Stimulated activated CD8-positive, alpha-beta memory T cell treated with anti-CD3 and anti-CD28 coated beads, Interleukin-15, amount 100 ng/mL, for 4 hours (primary cell): ENCODE measurements at places on chromosomes 1 and 21.

DNA sequence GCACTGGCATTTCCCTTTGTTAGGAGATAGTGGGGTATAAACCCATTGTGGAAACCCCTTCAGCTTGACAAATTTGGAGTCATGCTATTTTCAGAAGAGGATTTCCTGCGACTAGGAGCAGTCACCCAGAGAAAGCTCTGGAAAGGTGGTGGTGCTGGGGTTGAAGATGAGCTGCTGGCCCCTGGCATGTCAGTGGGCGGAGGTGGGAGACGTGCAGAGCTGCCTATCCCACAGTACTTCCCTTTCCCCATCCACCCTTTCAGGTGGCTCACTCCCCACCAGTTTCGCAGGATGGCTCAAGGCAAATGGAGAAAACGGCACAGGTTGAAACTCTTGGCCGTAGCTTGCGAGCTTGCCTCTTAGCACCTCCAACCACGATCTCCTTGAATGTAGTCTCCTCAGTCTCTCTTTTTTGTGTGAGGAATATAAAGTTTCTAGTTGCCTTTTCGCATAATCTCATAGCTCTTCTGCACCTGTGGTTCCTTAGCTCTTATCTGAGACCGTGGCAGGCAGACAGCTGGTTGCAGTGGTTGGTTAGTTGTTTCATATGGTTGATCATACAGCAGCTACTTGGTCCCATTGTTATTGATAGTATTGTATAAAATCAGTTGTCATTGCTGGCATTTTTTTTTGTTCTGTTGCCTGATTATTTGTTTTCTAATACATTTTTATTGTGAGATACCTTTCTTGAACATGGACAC, 48.2 kb downstream of the ADARB1 start:
- DNase-seq = no peak

DNA sequence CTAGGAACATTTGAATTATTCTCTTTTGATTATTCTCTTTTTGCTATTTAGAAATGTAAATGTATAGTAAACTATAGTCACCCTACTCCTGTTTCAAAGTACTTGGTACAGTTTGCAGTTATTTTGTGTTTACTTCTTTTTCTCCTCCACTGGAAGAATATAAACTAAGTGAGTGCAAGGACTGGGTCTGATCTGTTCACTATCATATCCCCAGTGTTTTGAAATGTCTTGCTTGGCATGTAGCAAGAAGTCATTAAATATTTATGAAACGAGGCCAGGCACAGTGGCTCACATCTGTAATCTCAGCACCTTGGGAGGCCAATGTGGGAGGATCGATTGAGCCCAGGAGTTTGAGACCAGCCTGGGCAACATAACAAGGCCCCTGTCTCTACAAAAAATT, 35.8 kb upstream of the PODN start:
- DNase-seq = no peak

DNA sequence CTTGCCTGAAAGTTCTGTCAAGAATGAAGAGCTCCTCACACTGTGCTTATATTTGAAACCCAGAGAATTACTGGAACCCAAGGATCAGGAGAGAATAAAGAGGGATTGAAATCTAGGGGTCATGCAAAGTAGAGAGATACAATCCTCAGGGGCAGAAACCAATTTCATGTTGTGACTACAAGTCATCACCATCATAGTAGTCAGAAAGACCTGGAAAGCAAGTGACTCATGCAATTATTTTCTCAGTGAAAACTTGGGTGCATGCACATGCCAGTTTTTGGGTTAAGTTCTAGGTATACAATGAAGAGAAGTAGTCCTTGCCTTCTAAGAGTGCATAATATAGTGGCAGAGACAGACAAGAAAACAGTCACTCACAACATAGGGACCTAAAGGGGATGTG, 210.0 kb downstream of the ZC3H11B start:
- no peak for DNase-seq

DNA sequence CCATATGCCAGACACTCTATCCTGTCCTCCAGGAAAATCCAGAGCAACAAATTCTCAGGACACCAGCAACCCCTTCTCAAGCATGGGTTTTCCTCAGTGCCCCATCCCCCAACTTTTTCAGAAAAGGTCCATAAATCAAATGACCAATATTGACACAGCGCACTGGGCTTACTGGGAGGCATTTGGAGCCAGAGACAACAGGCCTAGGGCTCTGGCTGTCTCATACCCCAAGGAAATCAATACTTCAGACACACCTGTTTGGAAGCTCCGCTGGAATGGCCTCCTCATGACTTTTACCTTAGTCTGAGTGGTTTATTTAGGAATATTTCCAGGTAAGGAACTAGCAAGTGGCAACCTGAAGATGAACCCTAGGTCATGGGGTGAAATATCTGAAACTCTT, 66.9 kb upstream of the TNR start:
- no peak for DNase-seq

GRCh38 chr1:203390298-203390697, 39.4 kb upstream of the FMOD start:
- no peak for DNase-seq

DNA sequence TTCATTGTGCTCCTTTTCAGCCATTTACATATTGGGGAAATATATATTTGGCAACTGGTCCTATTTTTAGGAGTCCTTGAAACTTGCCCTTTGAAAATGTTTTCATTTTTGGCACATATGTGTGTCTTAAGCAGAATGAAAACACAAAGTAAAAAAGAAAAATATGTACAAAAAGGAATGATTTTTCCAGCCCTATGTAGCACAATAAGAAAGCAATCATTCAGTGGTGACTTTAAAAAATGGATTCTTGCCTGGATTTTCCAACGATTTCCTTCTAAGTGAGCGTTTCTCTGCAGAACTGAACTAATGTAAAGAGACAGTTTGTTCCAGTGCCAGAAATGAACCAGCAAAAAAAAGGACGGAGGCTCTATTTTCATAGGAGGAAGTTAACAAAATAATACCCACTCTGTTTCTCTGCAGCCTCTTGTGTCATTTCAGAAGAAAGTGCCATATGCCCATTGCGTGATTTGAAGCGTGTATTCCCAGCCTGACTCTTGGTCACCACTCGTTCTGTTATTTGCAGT, 340.1 kb downstream of the SETD4 start:
- no peak for DNase-seq

DNA sequence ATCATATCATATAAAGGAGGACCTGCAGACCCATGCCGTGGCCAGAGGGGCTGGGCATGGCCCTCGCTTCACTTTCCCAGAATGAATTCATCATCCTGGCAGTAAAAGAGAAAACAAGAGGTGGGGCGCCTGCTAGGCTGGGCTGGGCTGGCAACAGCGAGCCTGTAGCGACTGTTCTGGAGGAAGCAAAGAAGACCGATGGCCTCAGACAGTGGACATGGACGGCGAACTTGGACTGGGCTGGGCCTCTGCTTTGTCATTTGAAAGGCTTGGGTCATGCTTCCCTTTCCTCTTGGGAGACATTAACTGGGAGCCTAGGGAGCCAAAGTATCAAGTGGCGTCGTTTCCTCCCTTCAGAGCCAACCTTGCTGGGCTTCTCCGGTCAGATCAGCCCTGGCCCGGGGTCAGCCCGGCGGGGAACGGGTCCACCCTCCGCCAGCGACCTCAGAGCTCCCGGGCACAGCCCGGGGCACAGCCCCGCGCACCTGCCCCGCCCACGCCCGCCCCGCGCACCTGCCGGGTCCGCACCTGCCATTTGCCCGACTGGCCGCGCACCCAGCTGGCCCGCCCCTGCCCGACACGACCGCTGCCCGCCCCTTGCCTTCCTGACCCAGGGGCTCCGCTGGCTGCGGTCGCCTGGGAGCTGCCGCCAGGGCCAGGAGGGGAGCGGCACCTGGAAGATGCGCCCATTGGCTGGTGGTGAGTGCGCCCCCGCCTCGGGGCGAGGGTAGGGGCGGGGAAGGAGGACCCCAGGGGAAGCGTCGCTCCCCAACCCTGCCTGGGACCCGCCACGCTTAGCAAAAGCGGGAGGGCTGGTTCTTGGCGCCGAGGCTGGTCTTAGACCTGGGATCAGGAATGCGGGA, at the start of gene FAM3B:
FAM3B (plus strand) TSS at position 602 of the 863 bp plus-strand sequence; CDS start at position 681, 79 bp downstream.
- DNase-seq = no peak

DNA sequence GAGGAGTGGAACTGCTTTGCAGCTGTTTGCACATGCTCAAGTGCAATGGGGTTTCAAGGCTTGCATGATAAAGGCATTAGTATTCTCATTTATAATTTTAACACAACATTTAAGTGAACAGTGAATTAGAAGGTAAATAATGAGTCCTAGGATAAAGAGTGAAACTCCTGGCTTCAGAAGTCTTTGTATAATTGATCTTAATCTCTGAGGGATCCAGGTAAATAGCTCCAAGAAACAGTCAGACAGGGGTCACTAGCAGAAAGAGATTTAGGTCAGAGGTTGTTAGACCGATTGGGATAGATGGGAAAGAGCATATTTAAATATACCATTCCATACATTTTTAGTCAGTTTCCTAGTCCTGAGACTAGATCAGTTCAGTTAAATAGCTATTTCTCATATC, 14.1 kb upstream of the THEM4 start:
- no peak for DNase-seq

- no peak for DNase-seq
These were observed 25.7 kb downstream of the TRIM33 start for GRCh38 chr1:114485286-114485685.

- no peak for DNase-seq
These were observed 90.9 kb downstream of the IER5 start for GRCh38 chr1:181179279-181179986.

- DNase-seq = no peak
These were observed 19.4 kb downstream of the PGM1 start for GRCh38 chr1:63612564-63612963.

- no peak for DNase-seq
These were observed 207.4 kb downstream of the APP start for GRCh38 chr21:25963181-25963580.

GRCh38 chr1:66302815-66303214, 231.1 kb upstream of the SGIP1 start:
- no peak for DNase-seq

- DNase-seq = no peak
These were observed 26.0 kb downstream of the PTBP2 start for GRCh38 chr1:96747565-96747964.

- DNase-seq = no peak
These were observed 26.6 kb downstream of the CLIC6 start for GRCh38 chr21:34695434-34695833.
